Stimulated activated CD4-positive, alpha-beta T cell treated with anti-CD3 and anti-CD28 coated beads, Interleukin-12 subunit alpha, Interleukin-12 subunit beta, amount 100 ng/mL, for 24 hours (primary cell): ENCODE measurements at places on chromosomes 2 and 18.

DNA sequence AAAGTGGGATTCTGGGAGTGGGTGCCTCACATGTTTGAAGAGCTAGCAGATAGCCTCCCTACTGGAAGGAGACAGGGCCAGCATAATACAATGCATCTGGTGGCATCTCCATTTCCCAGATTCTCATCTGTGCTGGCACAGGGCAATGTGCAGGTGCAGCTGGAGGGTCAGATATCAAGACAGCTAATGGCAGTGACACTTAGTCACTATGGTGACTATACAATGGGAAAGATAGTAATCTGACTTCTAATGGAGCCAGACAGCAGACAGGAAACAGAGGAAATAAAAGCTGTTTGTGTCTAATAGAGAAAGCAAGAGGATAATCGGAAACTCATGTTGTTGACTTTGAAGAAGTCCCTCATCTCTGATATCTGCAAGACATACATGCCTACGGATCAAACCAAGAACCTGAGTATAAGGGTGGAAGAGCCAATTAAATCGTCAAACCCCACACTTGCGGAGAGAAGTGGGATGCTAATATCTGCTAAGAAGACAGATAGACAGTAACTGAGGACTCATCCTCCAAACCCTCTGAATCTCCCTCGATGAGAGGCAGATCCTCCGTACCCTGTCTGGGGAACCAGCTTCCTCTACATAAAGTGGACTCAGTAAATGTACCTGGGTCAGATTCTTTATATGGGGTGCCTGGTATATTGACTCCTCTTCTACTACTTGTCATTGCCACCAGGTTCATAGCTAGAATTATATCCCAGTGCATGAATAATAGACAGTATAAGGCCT is 692.7 kb downstream of the SOCS6 start:
- no peak for DNase-seq

GRCh38 chr2:229419158-229419557 is 148.1 kb upstream of the PID1 start:
- DNase-seq = no peak

DNA sequence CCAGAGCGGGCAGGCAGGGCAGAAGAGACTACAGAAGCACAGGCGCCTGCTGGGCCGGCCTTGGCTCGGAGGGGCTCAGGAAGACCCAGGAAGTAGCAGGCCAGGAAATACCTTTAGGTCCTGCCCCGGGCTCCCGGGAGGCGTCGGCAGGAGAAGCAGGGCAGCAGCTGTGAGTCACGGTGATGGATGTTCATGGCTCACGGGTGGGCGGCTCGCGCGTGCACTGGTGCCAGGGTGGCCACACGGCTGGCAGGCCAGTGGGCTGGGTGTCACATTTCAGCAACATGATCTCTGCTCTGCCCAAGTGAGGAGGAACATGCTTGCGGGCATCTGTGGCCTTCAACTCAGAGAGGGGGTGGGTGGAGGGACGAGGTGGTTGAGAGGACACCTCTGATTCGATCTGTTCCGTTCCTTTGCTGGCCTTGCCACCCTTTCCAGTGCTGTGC is 139.3 kb downstream of the KLHL29 start:
- DNase-seq = no peak

DNA sequence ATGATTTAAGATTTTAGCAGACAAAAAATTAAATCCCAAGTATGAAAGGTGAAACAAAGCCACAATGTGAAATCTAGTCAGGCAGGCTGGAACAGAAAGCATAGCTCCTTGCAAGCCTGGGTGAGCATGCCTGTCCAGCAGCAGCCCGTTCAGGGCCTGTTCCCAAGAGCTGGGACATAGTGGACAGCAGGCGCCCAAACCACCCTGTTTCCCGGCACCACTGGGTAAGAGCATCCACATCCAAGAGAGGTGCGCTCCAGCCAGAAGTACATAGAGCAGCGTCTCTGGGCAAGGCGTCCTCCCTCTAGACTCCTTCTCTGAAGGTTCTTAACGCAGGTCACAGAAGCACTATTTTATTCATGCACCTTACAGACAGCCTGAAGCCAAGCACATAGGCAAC is 80.8 kb downstream of the DNER start:
- DNase-seq = no peak

DNA sequence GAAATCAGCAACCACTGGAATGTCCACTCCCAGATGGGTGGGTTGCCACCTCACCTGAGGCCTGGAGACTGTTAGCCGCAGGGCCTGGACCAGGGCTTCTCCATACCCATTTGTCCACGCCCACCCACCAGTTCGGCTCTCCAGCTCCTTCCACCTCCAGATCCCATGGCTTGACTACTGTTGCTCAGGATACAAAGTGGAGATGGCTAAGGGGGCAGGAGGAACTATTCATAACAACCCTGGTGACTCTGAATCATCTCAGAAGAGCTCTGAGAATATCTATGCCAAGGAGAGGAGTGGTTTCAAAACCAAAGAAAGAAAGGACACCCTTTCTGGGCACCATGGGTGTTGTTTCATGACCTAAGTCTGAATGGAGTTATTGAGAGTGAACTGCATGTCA is 145.8 kb downstream of the LAMA3 start:
- no peak for DNase-seq

- no peak for DNase-seq
Observed at GRCh38 chr2:166331468-166331867, 44.3 kb downstream of the SCN9A start.

- no peak for DNase-seq
Observed at GRCh38 chr2:226733189-226733858, 66.3 kb downstream of the IRS1 start.

DNA sequence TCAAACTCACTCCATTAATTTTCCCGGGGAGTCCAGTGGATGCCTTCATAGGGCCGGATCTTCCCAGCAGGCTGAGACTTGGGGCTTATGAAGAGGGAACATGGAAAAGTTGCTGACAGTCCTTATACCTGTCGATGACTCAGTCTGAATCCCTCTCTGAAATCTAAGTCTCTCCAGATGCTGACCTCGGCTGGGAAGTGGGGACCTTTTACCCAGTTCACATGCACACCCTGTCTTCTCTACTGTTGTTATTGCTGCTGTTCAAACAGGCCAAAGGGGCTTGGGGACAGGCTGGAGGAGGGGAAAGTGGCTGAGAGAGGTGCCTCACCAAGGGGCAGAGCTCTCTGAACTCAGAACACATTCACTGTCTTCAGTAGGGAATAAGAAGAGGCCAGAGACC is 4.1 kb upstream of the TNP1 start:
- DNase-seq = no peak

- no peak for DNase-seq
Observed at GRCh38 chr2:218993345-218994315, at the start of gene CRYBA2. Gene CRYBA2, minus strand, starts transcription at chr2:218993422. Its CDS starts 246 bp downstream, at chr2:218993176.

DNA sequence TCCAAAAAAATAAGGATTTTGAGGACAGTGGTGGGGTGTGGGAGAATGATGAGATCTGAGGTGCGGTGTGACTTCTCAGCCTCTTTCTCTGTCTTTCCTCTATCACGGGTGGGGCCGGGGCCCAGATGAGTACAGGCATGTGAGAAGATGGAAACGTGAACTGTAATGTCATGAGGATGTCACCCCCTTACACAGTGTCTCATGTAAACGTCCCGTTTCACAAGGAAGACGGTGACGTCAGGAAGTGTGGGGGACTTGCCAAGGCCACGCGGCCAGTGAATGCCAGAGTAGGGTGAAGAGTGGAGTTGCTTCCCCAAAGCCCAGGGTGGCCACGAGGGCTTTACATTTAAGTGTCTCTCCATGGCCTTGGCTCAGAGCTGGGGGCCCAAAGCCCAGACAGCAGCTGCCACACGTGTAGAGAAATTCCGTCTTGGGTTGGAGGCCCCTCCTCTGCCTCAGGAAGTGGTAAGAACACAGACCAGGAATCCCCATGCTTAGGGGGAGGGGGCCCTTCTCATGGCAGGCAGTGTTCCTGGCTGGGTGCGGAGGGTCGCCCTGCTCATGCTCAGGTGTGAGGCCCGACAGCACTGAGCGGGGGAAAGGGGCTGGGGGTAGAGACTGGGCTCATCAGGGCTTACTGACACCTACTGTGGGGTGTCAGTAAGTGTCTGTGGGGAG is 80.9 kb upstream of the SMAD7 start:
- peak; percentile 13 for DNase-seq

GRCh38 chr2:198304859-198305258 is 500.5 kb downstream of the PLCL1 start:
- no peak for DNase-seq

- DNase-seq = no peak
Observed at GRCh38 chr18:12924616-12925015, 23.2 kb upstream of the SEH1L start.

DNA sequence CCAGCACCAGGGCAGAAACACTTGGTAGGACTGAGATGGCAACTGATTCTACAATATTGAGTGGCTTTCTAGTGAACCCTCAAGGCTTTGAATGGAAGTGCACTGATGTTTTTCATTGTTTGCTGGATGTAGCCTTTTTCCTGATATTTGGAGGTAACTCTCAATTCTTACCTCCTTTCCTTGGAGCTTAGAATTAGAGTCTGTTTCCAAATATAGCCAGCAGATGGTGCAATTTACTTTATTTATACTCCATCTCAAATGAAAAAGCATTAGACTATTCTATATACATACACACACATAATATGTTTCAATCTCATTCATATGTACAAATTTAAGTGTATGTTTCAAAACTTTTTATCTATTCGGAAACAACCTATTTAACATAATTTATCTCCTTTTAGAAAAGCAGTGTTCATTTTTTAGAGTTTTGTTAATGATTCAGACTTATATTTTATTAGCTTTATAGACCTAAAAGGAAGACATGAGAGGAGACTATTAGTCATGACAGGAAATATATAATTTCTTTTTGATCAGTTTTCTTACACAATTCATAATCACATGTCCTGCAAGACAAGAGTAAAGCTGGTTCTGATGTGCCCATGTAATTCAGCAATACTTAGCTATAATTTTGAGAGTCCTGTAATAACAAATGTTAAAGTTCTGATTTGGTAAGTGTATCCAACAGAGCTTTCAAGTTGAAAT is 124.8 kb downstream of the NUP35 start:
- DNase-seq = no peak

DNA sequence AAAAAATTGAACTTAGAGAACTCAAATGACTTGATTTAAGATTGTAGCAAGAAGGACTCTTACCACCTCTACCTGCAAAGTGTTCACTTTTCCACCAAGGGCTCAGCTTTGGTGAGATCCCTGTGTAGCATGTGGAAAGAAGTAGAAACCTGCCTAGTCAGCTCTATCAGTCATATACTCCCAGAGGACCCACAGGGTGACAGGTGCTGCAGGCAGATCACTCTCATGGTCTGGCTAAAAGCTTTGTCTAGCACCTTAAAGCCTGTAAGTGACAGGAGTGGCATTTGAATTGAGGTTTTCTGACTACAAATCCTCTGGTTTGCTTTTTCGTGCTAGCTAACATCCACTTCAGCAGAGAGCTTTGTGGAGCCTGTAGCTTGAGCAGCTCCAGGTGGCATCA is 18.7 kb upstream of the NEMP2 start:
- no peak for DNase-seq

- no peak for DNase-seq
Observed at GRCh38 chr18:31241900-31242409, 76.0 kb upstream of the DSG1 start.

GRCh38 chr2:219498280-219499057 is at the start of gene GMPPA:
Gene GMPPA, plus strand, starts transcription at chr2:219498891. Its CDS starts 1,085 bp downstream, at chr2:219499976.
- DNase-seq = peak; percentile 92

DNA sequence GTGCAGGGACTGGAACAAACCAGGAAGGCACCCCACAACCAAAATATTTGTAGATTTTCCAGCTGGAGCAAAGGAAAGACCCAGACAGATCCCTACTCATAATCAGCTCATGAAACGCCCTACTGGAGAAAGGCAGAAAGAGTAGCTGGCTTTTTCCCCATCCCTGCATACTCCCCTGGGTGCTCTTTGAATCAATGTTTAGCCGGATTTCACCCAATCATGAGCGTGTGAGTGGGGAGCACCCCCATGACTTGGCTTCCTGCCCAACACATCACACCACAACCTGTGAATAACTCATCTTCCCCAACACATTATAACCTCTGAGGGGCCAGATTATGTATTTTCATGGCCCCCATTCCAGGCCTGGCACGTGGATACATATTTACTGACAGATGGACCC is 35.1 kb upstream of the SLC14A1 start:
- DNase-seq = peak; percentile 55

- DNase-seq = no peak
Observed at GRCh38 chr2:141660232-141660631, 470.6 kb downstream of the LRP1B start.

- DNase-seq = no peak
Observed at GRCh38 chr2:151329998-151330397, 27.4 kb upstream of the TNFAIP6 start.

- no peak for DNase-seq
Observed at GRCh38 chr2:53562407-53562806, 205.2 kb upstream of the CHAC2 start.

GRCh38 chr2:118403658-118404451 is 315.6 kb downstream of the INSIG2 start:
- DNase-seq = no peak

- no peak for DNase-seq
Observed at GRCh38 chr18:79404567-79404910, 8.8 kb downstream of the NFATC1 start.

DNA sequence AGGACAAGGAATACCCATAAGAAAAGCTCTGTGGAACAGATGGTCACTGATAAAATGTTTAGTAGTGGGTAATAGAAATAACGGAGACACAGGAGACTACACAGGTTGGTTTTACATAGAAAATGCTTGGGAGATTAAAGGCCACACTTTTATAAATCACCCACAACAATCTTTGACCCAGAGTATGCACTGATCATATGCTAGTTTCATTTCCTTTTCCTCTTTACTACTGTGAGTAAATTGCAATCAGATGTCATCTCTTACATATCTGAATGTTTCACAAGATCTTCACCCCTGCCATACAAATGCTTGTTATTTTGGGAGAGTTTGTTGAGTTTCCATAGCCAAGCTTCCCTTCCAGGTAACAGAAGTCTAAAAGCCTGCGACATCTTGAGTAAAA is 978.4 kb upstream of the KLHL29 start:
- DNase-seq = no peak

- DNase-seq = no peak
Observed at GRCh38 chr2:225526760-225527390, 127.4 kb downstream of the NYAP2 start.

DNA sequence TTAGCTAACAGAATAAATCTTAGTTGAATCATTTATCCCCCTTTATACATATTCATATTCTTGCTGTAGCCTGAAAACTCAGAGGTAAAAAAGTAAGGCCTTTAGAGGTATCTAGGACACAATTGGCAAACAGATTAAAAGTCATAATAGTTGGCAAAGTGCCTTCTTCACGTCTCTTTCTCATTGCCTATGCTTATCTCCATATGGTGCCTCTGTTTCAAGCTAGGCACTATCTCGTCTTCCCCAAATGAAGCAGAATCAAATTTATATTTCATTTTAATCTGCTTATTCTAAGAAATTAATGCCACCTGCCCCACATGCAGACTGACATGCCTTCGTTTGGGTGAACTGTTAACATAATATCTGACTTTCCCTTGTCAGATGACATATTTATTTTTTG is 245.4 kb downstream of the CDH2 start:
- DNase-seq = no peak
